ENCODE measurements at places on chromosomes 12 and 14.

DNA sequence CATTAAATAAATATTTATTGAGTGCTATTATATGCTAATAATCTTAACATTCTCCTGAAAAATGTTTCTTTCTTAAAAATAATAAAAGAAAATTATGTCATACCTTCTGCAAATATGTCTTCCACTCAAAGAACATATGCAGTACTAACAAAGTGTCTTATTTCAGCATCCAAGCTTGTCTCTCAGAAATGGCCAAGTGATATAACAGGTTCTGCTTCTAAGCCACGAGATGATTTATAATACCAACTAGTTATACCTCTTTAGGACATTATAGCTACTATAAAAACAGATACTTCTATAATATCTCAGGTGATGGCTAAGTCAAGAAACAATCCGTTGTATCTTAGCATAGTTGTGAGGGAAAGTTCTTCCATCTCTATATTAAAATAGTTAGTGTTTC lies 128.1 kb upstream of the ARID2 start:
- DNase-seq = no peak

DNA sequence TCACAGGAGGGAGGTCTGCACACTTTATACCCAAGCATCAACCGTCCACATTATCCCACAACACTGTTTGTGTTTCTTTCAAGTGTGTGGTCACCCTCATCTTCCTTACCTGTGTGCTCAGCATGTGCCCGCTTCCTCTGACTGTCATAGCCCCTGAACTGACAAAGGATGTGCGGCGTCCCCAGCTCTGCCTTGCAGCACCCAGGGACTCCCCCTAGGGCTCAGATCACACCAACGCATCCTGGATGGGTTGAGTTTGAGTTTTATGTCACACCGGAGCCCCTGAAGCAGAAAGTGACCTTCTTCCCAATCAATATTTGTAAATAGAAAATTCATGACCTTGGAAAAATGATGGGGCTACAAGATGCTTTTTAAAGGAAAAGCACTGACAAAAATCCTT lies 770.7 kb upstream of the TMEM132C start:
- no peak for DNase-seq

DNA sequence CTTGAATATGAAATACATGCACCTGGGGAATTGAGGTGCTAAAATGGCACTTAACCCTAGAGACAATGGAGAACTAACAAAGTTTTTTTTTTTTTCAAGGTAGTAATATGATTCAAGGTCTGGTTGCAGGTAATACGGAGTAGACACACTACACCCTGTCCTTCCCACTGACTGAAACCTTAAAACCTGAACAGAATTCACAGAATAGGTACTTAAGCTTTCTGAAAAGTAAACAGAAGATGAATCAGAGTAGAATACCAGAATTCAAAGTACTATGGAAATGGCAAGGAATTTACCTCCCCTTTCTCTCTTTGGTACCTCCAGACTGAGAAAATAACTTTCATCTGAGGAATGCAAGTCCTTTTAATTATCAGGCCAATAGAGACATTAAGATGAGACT lies 87.2 kb downstream of the PAPLN start:
- DNase-seq = no peak

GRCh38 chr12:12764824-12765223 lies 20.6 kb upstream of the APOLD1 start:
- DNase-seq = no peak
